ENCODE measurements at places on chromosomes 11 and 22. TPM values are rescaled to one million over a fixed set of nuclear protein-coding genes. Genes with fewer than 3 reads are reported as not detected.

Gene NNMT
- 298 TPM for total RNA-seq

Gene TMEM86A
- 3.9 TPM for total RNA-seq

Gene WNT7B
- not detected for total RNA-seq

Gene C11orf52
- 3.3 TPM for total RNA-seq

Gene MYO7A
- total RNA-seq: 7.5 TPM

Gene GGT1
- 3.8 TPM for total RNA-seq

Gene RTN4RL2
- total RNA-seq: 2.4 TPM

Gene CRYBA4
- not detected for total RNA-seq

Gene RBMXL2
- total RNA-seq: not detected

Gene IL17REL
- total RNA-seq: not detected

Gene PATE1
- total RNA-seq: not detected

Gene ESAM
- 41.6 TPM for total RNA-seq

Gene KCTD21
- total RNA-seq: 6.4 TPM

Gene OSBP2
- 4.9 TPM for total RNA-seq

Gene PHOX2A
- not detected for total RNA-seq

Gene MMP1
- 0.15 TPM for total RNA-seq

Gene MYOD1
- total RNA-seq: not detected

Gene DNAJC24
- total RNA-seq: 13.2 TPM

Gene C22orf31
- not detected for total RNA-seq

Gene GAL3ST3
- 7.8 TPM for total RNA-seq

Gene OR4D5
- not detected for total RNA-seq

Gene TEAD1
- total RNA-seq: 89.6 TPM

Gene C11orf97
- not detected for total RNA-seq

Gene CEP164
- total RNA-seq: 9.6 TPM

Gene RASGRP2
- 25.3 TPM for total RNA-seq

Gene APOC3
- not detected for total RNA-seq

Gene KCNQ1
- 39.7 TPM for total RNA-seq

Gene ASPHD2
- total RNA-seq: 0.31 TPM

Gene TRIM49
- not detected for total RNA-seq

Gene SHANK2
- 0.44 TPM for total RNA-seq

Gene CYP2D6
- total RNA-seq: 0.59 TPM

Gene HEPN1
- total RNA-seq: not detected

Gene SLC22A25
- not detected for total RNA-seq

Gene FAM111B
- 2.9 TPM for total RNA-seq

Gene RPS6KA4
- 18.1 TPM for total RNA-seq

Gene GAB2
- 31.7 TPM for total RNA-seq

Gene ZBED5
- total RNA-seq: 39.9 TPM

Gene DERL3
- 6.5 TPM for total RNA-seq

Gene P4HA3
- total RNA-seq: 0.31 TPM

Gene HBE1
- not detected for total RNA-seq

Gene PNPLA5
- not detected for total RNA-seq

Gene GAL
- not detected for total RNA-seq

Gene SYT7
- 36.7 TPM for total RNA-seq

Gene TNNT3
- total RNA-seq: 28.5 TPM

Gene SYT13
- total RNA-seq: 9.0 TPM

Gene TENM4
- 4.4 TPM for total RNA-seq

Gene C1QTNF4
- 0.37 TPM for total RNA-seq

Gene SMTN
- 150 TPM for total RNA-seq

Gene MRGPRE
- total RNA-seq: 0.15 TPM

Gene PARVG
- 6.0 TPM for total RNA-seq

Gene TRIM64C
- total RNA-seq: not detected

Gene ARHGEF17
- total RNA-seq: 53.2 TPM

Gene TXN2
- total RNA-seq: 91.5 TPM

Gene TTLL12
- total RNA-seq: 9.3 TPM

Gene KCNJ1
- total RNA-seq: not detected

Gene PDGFB
- total RNA-seq: 51.2 TPM

All from left cardiac atrium (tissue), 4 donors.